ENCODE measurements at places on chromosomes 4 and X. TPM values are rescaled to one million over a fixed set of nuclear protein-coding genes. Genes with fewer than 3 reads are reported as not detected.

The CFAP99 gene
- total RNA-seq = 0.45 TPM

The EFHC2 gene
- total RNA-seq = 3.4 TPM

The SYNPO2 gene
- total RNA-seq = 8.8 TPM

The SPARCL1 gene
- 83.3 TPM for total RNA-seq

The PLXNB3 gene
- total RNA-seq = 3.3 TPM

The PRKG2 gene
- 2.3 TPM for total RNA-seq

The IGFBP7 gene
- total RNA-seq = 26.9 TPM

The H2BW2 gene
- not detected for total RNA-seq

The SLC10A7 gene
- total RNA-seq = 21.1 TPM

The NDP gene
- 18.7 TPM for total RNA-seq

The LRP2BP gene
- total RNA-seq = 13.4 TPM

The ADAMTS3 gene
- 13.8 TPM for total RNA-seq

The PLCXD1 gene
- total RNA-seq = 14.2 TPM

The PABPC5 gene
- total RNA-seq = 11.0 TPM

The GSX2 gene
- total RNA-seq = not detected

The ZFX gene
- total RNA-seq = 68.5 TPM

The DUX4 gene
- not detected for total RNA-seq

Data from cerebellum (tissue), 4 donors.